ENCODE measurements at places on chromosomes 11 and 22.

GRCh38 chr11:23336961-23337360 is 476.7 kb upstream of the CCDC179 start:
- no peak for DNase-seq

DNA sequence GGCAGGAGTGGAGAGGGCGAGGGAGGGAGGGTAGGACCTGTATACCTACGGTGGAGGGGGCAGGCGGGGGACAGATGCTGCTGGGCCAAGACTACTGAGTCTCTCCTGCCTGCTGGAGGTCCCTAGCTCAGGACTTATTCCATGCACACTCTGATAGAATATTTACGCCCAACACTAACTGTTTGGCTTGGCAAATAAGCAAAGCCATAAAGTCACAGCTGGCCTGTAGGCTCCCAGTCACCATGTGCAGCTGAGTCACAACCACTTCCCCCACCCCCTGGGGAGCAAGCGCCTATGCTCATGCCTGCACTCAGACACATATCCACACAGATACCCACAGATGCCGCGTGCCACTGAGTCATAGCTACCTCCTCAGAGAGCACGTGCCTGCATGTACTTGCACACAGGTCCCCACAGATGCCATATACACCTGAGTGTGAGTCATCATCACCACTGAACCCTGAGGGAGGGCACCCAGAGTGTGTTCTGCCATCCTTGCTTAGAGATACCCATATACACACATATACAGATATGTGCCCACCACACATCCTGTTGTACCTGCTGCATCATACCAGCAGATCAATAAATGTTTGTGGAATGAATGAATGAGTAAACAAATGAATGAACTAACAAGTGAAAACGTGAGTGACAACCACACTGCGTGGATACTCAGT is 95.8 kb downstream of the SWAP70 start:
- DNase-seq, result no peak

DNA sequence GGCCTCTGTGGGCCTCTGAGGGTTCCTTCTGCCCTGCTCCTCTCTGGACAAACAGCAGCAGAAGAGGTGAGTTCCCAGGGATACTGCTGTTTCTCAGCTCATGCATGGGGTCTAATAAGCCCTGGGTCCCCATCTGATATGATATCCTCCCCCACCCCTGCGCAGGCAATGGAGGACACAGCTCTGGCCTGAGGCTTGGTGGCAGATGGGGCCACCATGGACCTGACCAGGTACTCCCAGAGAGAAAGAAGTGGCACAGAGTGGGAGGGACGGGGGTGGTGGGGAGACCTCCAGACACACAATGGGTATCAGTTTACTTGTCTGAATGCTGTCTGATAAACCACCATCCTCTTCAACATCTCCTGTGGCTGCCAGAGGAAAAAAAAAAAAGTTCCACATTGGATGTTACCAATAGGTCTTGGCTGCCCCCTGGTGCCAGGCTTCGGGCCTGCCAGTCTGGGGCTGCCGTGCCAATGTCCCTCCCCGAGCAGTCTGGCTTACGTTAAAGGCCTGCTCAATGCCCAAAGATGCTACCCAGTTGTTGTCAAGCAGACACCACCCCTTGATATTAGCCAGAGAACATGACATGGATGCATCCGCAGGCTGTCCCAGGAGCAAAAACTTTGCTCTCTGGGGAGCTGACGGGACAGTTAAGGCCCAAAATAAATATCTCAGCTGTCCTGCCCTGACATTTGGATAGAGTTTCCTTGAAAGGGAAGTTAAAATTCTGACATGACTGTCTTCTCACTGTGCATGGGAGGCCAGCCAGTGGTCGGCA is 27.9 kb upstream of the ABCC8 start:
- DNase-seq, result peak; percentile 53

- peak; percentile 51 for DNase-seq
Measured at GRCh38 chr22:26170795-26171580, 1.7 kb downstream of the SEZ6L start.

DNA sequence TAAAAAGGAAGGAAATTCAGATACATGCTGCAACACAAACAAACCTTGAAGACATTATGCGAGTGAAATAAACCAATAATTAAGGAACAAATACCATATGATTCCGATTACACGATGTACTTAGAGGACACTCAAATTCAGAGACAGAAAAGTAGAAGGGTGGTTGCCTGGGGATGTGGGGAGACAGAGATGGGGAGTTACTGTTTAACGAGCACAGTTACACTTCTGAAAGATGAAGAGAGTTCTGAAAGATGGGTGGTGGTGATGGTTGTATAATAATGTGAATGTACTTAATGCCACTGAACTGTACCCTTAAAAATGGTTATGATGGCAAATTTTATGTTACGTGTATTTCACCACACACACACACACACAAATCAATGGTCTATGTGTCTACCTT is 14.7 kb downstream of the ZBTB44 start:
- DNase-seq, result no peak

- no peak for DNase-seq
Measured at GRCh38 chr22:21642584-21643448, 714 bp downstream of the SDF2L1 start.

- no peak for DNase-seq
Measured at GRCh38 chr11:99370549-99371216, 349.9 kb downstream of the CNTN5 start.

GRCh38 chr11:3949125-3949524 is 93.7 kb downstream of the STIM1 start:
- DNase-seq, result no peak

GRCh38 chr11:61728940-61729219 is 23.6 kb upstream of the MYRF start:
- no peak for DNase-seq

- DNase-seq, result no peak
Measured at GRCh38 chr11:59183771-59184170, 11.8 kb downstream of the DTX4 start.

DNA sequence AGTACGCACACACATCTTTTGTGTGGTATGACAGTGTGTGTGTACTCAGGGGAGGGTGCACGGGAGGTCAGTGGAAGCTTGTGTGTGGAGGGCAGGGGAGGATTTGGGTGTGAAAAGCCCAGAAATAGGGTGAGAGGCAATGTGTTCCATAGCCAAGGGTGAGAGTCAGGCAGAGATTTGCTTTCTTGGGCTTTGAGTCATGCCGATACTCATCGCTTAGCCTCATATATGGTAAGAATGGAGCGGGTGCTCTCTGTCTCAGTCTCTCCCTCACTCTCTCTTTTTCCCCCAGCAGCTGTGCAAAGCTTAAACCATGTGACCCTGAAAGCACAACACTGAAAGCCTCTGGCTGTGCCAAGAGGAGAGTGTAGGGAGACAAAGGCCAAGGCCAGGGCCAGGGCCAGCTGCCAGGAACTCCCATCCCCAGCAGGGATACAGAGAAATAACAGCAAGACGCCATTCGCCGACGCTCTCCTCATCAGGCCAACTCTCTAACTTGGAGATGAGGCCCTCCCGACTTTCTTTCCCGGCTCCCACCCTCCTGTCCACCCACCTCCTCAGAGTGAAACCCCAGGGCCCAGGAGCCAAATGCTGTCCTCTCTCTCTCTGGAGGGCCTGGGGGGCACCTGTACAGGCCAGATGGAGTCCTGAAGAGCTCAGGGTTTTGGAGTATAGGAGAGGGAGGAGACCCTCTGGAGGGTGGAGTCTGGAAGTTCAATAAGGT is 20.3 kb upstream of the MICAL3 start:
- no peak for DNase-seq

DNA sequence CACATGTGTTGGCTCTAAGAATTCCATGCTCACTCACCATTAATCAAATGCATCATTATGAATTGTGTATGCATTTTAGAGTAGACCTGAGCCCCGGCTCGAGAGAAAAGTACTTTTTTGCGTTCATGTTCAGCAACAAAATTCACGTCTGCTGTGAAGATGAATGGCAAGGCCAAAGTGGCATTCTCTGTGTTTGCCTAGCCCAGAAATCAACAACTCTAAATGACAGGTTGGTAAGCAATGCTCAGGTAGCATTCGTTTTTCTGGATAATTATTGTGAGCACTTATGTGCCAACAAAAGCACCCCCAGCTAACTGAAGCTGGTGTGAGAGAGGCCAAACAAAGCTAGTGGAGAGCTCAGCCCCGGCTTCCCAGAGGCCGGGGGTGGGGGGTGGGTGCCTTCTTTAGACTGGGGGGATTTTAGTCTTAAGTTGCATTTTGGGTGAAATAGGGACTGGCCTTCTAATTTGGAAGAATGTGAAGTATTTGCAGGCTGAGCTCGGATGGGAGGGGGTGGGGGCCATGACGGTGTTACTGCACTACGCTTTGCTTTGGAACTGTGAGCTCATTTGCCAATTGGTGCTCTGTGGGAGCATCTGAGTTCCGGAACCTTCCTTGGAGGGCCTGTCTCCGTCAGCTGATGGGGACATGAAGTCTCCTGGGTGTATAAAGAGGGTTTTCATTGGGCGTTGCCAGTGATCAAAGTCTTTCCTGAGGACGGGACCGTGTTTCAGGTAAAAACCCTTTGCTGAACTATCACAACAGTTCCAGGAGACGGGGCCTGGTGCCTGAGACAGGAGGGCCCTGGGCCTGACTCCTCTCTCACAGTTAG is 29.0 kb upstream of the ALX4 start:
- no peak for DNase-seq

DNA sequence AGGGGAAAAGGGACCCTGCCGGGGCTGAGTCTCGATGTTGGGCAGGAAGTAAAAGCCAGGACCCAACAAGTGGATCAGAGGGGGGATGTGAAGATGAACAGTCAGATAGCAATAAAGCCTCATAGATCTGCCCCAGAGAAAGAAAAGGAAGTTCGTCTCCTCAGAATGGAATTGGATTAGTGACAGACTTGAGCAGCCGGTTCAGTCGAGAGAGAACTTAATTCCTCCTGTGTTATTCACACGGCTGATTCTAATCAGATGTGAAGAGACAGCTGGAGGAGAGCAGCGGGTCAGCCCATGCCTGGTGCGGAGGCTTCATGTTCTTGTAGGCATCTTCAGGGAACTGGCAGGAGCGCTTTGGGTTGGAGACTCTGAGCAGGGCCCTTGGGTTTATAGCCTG is 29.3 kb upstream of the CABP7 start:
- no peak for DNase-seq

- DNase-seq, result no peak
Measured at GRCh38 chr11:12845163-12845562, 164.0 kb upstream of the RASSF10 start.

GRCh38 chr11:70627219-70627618 is 228.9 kb downstream of the CTTN start:
- no peak for DNase-seq

DNA sequence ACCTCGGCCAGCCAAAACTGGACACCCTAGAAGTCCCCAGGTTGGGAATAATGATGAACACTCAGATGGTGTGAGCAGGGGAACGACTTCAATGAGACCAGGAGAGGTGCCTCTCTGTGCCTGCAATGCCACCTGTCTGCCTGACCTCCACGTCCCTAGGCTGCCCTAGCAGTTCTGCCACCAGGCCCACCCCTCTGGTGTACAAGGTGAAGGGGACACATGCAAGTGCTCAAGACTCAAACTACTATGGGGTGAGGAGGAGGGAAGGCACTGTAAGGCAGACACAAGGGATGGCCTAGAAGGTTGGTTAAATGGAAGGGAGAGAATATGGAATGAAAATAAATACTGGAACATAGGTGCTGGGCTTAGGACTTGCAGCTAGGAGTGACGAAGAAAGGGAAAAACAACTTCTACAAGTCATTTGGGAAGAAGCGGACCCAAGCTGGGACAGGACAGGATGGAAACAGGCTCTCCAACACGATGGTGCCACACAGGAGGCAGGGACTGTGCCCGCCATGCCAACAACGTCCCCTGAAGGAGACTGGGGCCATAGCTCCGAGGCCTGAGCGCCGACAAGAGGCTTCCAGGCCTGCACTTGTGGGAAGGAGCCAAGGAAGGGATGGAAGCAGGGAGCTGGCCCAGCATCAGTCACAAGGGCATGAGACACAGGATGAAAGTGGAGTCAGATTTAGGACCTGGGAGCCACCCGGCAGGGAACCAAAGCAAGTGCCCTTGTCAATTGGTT is 18.5 kb downstream of the SERPIND1 start:
- no peak for DNase-seq

DNA sequence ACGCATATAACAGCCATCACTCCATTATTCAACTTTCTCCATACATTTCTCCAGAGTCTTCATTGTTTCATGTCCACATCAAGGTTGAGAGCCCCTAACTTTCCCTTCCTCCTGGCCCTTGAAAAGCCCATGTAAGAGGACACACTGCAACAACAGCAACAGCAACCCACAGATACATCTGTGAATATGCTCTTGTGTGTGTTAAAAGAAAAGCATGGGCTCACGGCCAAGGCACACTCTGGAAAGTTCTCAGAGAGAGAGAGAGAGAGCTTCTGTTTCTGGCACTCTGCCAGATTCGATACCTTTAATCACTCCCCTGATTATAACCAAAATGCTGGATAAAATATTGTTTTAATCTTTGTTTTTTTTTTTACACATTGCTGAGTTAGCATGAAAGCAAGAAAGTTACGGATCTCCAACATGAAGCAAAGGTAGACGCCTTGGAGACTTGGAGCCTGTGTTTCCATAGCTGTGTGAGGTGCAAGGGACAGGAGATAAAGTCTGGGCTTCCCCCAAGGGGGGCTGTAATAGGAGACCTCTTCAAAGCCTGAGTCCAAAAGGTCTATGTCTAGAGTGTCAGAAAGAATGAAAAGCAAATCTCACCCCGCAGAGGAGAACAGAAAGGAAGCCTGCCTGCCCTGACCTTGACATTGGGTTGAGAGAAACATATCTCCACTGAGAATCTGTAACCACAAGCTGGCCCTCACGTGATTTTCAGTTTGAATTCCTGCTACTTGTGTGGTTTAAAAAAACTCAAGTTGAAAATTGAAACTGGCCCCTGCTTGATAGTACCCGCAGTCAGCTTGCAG is 33.7 kb upstream of the MPPED1 start:
- no peak for DNase-seq

GRCh38 chr11:8566613-8567210 is 27.3 kb downstream of the STK33 start:
- no peak for DNase-seq

DNA sequence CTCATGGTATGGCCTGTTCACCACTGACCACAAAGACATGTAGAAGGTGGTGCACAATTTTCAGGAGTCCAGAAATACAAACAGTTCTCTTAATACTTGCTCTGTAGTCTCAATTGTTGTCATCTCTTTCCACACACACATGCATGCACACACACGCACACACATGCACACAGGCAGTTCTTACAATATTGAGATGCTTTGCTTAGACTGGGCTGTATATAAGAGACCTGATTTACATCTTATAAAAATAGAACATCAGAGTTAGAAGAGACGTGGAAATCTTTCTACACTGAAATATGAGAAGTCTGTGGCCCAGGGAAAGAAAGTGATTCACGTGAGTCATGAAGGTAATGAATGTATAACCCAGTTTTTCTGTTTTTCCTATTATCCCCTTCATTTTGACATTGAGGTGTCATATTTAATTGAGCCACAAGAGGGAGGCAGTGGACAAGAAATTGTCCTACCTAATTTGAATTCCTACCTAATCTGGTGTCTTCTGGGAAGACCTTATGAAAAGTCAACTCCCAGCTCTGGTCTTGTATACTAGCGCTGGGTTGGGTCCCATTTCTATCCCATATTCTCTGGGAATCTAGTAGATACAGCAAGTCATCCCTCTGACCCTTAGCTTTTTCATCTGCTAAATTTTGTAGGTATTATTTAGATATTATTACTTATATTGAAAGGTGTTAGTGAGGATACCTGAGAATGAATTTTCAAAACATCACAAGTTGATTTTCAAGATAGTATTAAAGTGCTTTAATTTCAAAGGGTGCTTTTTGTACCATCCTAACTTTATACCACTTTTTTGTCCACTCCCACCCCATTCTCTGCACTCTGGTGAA is 14.9 kb upstream of the MS4A4A start:
- DNase-seq, result no peak
